Endothelial cell of umbilical vein (primary cell): ENCODE measurements at places on chromosomes 4 and X.

DNA sequence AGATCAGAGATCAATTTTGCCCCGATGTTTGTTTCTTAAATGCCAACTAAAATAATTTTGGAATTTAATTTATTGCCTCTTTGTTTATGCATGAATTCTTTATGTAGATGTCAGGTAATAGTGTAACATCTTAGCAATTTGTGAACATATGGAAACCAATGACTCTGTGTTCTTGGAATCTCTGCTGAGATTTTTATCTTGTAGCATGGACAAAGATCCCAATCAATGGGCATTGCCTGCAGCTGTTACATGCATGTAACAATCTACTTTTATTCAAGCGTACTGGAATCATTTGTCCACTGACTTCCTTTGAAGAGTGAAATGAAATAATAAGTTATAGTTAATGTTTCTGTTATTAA is 61.6 kb upstream of the ARSJ start:
- H3K27me3 ChIP-seq: no peaks in the 10 kb centered on the region
- no peak overlapping the region for H3K4me3 ChIP-seq
- DNase-seq: no peak

- no peak overlapping the region for H3K4me3 ChIP-seq
- H3K36me3 ChIP-seq: peaks cover 5% of the 10 kb centered on the region
- H3K27me3 ChIP-seq: no peaks in the 10 kb centered on the region
- DNase-seq: peak; percentile 82
Observed at GRCh38 chr4:10063544-10064300, 42.4 kb upstream of the SLC2A9 start.

GRCh38 chr4:84673475-84674240 is 90.7 kb downstream of the CDS1 start:
- DNase-seq: peak; percentile 76
- H3K4me1 ChIP-seq: peaks cover 12% of the 10 kb centered on the region
- peak overlapping the region; percentile 35 for H3K27ac ChIP-seq
- H3K4me3 ChIP-seq: no peak overlapping the region
- H3K36me3 ChIP-seq: peaks cover 17% of the 10 kb centered on the region

- no peaks in the 10 kb centered on the region for H3K36me3 ChIP-seq
- H3K4me1 ChIP-seq: peaks cover 16% of the 10 kb centered on the region
- no peak within 1 kb of the TSS for H3K27ac ChIP-seq
- DNase-seq: peak; percentile 43
Observed at GRCh38 chrX:126552313-126553022, at the start of gene DCAF12L1. Gene DCAF12L1 (minus strand): TSS chrX:126552814. CDS start chrX:126552608, 206 bp downstream.

GRCh38 chr4:122930862-122931261 is 8.5 kb upstream of the NUDT6 start:
- no peaks in the 10 kb centered on the region for H3K27me3 ChIP-seq
- H3K4me1 ChIP-seq: no peaks in the 10 kb centered on the region
- no peak overlapping the region for H3K4me3 ChIP-seq
- peak; percentile 40 for DNase-seq
- H3K27ac ChIP-seq: no peak overlapping the region

DNA sequence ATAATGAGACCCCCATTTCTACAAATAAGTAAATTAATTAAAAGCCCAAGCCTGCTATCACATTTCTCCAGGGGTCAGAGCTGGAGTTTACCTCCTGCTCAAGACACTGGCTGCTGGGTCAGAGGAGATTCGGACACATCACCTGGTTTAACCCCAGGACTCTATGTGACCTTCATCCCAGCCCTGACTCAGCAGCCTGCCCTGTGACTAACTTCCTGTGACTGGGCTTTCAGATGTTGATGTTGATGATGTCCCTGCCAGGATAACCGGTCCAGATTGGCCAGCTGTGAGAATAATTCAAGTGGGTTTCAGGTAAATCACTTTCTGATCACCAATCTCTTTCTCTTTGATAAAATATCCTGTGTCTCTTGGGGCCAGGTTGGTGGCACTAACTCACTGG is 102.4 kb upstream of the MAML3 start:
- DNase-seq: peak; percentile 73
- peaks cover 68% of the 10 kb centered on the region for H3K4me1 ChIP-seq
- H3K27ac ChIP-seq: peak overlapping the region; percentile 91

DNA sequence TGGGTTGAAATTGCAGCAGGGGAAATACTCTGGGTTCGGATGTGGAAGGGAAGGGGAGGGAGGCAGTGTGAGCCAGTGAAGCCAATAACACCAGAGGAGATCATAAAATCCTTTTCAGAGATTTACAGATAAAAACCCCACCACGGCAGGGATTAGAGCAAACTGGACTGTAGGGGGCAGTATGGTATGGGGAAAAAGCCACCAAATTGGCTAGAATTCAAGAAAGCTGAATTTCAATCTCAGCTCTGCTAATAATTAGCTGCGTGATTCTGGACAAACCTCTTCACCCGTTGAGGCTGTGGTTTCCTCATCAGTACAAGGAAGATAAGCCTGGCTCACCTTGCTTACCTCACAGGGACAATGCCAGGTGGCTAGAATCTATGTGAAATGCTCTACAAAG is 108.1 kb downstream of the ATG4A start:
- no peaks in the 10 kb centered on the region for H3K36me3 ChIP-seq
- H3K27me3 ChIP-seq: no peaks in the 10 kb centered on the region
- H3K4me3 ChIP-seq: no peak overlapping the region

- no peak overlapping the region for H3K27ac ChIP-seq
- H3K4me3 ChIP-seq: no peak overlapping the region
- H3K27me3 ChIP-seq: no peaks in the 10 kb centered on the region
- no peaks in the 10 kb centered on the region for H3K36me3 ChIP-seq
- no peak for DNase-seq
Observed at GRCh38 chr4:126532527-126532926, 1100.2 kb upstream of the INTU start.

- no peak overlapping the region for H3K4me3 ChIP-seq
- H3K4me1 ChIP-seq: peaks cover 15% of the 10 kb centered on the region
Observed at GRCh38 chr4:119041951-119042560, 93.6 kb upstream of the MYOZ2 start.

DNA sequence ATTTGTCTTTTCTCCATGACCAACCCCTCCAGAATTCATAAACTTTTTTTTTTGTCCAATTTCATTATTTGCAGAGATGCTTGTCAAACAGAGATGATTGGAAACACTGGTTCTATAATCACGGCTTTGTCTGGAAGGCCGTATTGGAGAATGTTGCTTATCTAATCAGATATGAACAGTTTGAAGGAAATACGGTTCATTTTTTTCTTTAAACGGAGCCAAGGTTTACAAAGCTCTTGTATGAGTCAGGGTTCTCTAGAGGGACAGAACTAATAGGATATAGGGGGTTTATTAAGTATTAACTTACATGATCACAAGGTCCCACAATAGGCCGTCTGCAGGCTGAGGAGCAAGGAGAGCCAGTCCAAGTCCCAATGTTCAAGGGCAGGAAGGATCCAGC is 1415.8 kb downstream of the C4orf33 start:
- no peaks in the 10 kb centered on the region for H3K36me3 ChIP-seq
- peak; percentile 68 for DNase-seq
- no peak overlapping the region for H3K27ac ChIP-seq
- H3K4me1 ChIP-seq: no peaks in the 10 kb centered on the region
- no peak overlapping the region for H3K4me3 ChIP-seq

DNA sequence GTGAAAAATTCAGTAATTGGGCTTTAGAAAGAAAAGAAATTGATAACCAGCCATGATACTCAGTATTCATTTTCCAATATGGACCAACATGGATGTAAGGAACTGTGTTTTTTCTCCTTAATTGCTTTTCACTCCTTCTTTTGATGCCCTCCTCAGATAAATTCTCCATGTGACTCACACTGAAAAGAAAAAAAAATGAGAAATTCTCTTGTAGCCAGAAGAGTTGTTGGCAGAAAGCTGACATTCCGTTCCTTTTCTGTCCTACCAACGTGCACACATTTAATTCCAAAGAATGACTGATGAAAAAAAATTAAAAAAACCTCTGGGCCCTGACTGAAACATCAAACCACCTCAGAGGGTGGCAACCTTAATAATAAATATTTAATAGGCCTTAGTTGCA is 153.1 kb downstream of the AMELX start:
- no peak overlapping the region for H3K4me3 ChIP-seq
- H3K36me3 ChIP-seq: no peaks in the 10 kb centered on the region
- no peaks in the 10 kb centered on the region for H3K4me1 ChIP-seq
- H3K27ac ChIP-seq: no peak overlapping the region

DNA sequence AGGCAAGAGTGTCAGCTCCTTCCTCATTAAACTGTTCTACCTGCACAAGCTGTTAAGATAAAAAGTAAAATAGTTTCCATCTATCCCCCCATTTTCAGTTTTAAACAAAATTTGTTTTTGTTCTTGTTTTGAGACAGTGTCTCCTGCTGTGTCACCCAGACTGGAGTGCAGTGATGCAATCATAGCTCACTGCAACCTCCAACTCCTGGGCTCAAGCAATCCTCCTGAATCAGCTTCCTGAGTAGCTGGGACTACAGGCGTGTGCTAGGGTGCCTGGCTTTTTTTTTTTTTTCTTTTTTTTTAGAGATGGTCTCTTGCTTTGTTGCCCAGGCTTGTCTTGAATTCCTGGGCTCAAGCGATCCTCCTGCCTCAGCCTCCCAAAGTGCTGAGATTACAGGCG is 105.4 kb downstream of the HS6ST2 start:
- no peak for DNase-seq
- H3K36me3 ChIP-seq: no peaks in the 10 kb centered on the region
- H3K4me1 ChIP-seq: peaks cover 23% of the 10 kb centered on the region

- H3K36me3 ChIP-seq: no peaks in the 10 kb centered on the region
- no peaks in the 10 kb centered on the region for H3K4me1 ChIP-seq
- H3K27ac ChIP-seq: no peak overlapping the region
- no peak overlapping the region for H3K4me3 ChIP-seq
- no peaks in the 10 kb centered on the region for H3K27me3 ChIP-seq
Observed at GRCh38 chrX:44245733-44246132, 97.7 kb downstream of the EFHC2 start.

DNA sequence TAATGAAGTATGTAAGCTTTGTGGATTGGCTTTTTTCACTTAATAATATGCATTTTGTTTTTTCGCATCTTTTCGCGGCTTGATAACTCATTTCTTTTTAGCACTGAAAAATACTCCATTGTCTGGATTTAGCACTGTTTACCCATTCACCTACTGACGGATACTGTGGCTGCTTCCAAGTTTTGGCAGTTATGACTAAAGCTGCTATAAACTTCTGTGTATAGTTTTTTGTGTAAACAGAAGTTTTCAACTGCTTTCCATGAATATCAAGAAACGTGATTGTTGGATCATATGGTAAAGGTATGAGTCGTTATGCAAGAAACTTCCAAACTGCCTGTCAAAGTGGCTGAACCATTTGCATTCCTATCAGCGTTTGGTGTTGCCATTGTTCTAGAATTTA is 87.6 kb downstream of the BMP3 start:
- H3K36me3 ChIP-seq: no peaks in the 10 kb centered on the region
- DNase-seq: no peak
- no peak overlapping the region for H3K4me3 ChIP-seq
- no peaks in the 10 kb centered on the region for H3K27me3 ChIP-seq

GRCh38 chr4:142614621-142615323 is 231.3 kb downstream of the INPP4B start:
- H3K36me3 ChIP-seq: no peaks in the 10 kb centered on the region
- no peak overlapping the region for H3K4me3 ChIP-seq
- H3K27ac ChIP-seq: no peak overlapping the region
- no peaks in the 10 kb centered on the region for H3K27me3 ChIP-seq
- H3K4me1 ChIP-seq: no peaks in the 10 kb centered on the region

DNA sequence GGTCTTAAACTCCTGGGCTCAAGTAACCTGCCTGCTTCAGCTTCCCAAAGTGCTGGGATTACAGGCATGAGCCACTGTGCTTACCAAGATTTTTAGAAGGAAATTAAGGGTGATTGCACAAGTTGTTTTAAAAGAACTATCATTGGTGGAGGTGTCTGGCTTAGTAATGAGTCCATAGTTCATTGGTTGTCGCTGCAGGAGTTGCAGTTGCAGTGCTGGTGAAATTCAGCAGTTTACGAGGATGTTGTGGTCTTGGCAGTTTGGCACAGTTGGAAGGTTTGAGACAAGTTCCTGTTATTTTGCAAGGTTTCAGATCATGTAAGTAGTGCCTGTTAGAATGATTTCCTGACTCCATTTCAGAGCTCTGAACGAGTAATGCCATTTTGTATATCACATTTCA is 48.1 kb downstream of the RAB40AL start:
- no peak overlapping the region for H3K4me3 ChIP-seq
- no peak overlapping the region for H3K27ac ChIP-seq
- no peaks in the 10 kb centered on the region for H3K4me1 ChIP-seq
- H3K27me3 ChIP-seq: no peaks in the 10 kb centered on the region

DNA sequence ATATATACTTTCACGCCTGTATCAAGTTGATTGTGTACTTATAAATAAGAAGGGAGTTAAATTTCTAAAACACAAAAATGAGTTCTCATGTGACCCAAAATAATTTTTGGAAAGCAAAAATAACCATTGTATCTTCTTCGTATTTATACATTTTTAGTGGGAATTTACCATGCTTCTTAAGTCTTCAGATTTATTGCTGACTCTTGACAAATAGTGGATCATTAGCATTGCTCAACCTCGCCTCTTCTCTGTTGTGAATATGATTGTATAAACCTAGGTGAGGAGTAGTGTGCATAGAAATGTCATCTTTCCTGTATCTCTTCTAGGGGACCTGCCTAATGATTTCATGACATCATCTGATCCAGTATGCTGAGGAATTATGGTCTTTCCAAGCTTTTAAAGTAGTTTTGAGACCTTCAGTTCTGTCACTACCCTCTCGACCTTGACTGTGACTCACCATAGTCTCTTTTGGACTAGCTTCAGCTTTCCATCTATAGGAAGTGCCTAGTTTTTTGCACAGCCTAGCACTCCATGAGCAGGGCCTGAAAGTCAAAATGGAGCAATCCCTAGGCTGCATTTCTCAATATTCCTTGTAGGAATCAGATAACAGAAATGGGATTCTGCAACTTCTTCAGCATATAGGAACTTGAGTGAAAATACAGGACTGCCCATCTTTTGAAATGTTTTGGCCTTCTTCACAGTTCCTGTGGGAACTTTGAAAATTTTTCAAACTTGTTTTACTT is 157.6 kb downstream of the ARX start:
- H3K4me3 ChIP-seq: no peak overlapping the region
- H3K27me3 ChIP-seq: no peaks in the 10 kb centered on the region
- H3K36me3 ChIP-seq: no peaks in the 10 kb centered on the region
- peaks cover 3% of the 10 kb centered on the region for H3K4me1 ChIP-seq
- H3K27ac ChIP-seq: no peak overlapping the region

- no peak for DNase-seq
- no peaks in the 10 kb centered on the region for H3K27me3 ChIP-seq
- H3K4me3 ChIP-seq: no peak overlapping the region
- peaks cover 4% of the 10 kb centered on the region for H3K4me1 ChIP-seq
- H3K27ac ChIP-seq: no peak overlapping the region
Observed at GRCh38 chr4:53937327-53937726, 127.1 kb downstream of the CHIC2 start.
